ENCODE measurements at places on chromosomes 3 and 15.

DNA sequence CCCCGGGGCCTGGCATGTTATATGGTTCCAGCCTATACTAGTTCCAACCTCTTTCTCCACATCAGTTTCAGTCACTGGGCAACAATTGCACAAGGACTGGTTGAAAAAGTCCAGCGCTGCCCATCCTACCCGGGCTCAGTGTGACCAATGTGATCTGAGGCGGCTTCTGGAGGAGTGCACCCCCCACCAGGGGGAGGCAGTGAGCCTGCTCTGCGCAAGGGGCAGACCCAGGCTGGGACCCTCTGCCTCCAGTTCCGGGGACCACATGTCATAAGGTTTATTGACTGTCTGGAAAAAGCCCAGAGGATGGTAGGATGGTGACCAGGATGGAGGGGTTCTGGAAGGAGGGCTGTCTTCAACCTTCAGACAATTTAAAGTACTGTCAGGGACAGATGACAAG, 25.6 kb upstream of the NR2E3 start:
- no peak overlapping the region for H3K27ac ChIP-seq
- no peak overlapping the region for H3K4me3 ChIP-seq
- H3K4me1 ChIP-seq, result no peaks in the 10 kb centered on the region

- no peak overlapping the region for H3K4me3 ChIP-seq
- no peaks in the 10 kb centered on the region for H3K36me3 ChIP-seq
- no peak for DNase-seq
These were observed 211.6 kb downstream of the MAGI1 start for GRCh38 chr3:65827076-65827475.

DNA sequence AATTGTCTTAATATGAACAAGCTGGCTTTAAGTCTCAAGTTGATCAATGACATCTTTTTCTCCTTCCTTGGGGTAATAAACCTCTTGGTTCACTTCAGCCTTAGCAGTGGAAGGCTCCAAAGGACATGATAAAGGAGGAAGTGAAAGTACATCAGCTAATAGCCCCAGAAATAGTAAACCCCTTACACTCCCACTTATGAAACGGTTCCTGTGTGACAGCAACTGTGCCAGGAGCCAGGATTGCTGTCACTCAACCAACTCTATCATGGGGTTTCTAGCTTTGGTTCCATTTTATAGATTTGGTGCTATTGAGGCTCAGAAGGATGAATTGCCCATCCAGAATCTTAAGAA, 216.7 kb downstream of the ABHD5 start:
- no peaks in the 10 kb centered on the region for H3K36me3 ChIP-seq
- no peak overlapping the region for H3K27ac ChIP-seq
- DNase-seq, result no peak
- no peaks in the 10 kb centered on the region for H3K4me1 ChIP-seq

GRCh38 chr3:195910499-195910845, 2.1 kb upstream of the TNK2 start:
- H3K4me3 ChIP-seq, result no peak overlapping the region
- no peaks in the 10 kb centered on the region for H3K36me3 ChIP-seq
- DNase-seq, result no peak
- peaks cover 14% of the 10 kb centered on the region for H3K4me1 ChIP-seq
- no peak overlapping the region for H3K27ac ChIP-seq
- H3K27me3 ChIP-seq, result no peaks in the 10 kb centered on the region

DNA sequence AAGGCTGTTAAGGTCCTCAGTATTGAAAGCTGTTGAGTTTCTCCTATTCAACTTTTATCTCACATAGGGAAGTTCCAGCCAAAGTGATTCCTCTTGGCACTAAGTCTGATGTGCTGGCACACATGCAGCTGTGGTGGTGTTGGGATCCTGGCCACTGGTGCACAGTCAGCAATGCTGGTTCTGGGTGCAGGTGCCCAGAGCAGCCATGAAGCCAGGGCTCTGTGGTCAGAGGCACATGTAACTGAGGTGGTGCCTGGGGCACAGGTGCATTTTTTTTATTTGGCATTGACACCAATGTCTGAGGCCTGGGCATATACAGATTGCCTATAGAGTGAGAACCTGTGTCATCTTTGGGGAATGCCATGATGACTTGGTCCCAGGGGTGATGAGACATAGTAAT, 271.4 kb downstream of the POLQ start:
- DNase-seq, result no peak
- no peak overlapping the region for H3K27ac ChIP-seq
- no peaks in the 10 kb centered on the region for H3K36me3 ChIP-seq
- no peaks in the 10 kb centered on the region for H3K27me3 ChIP-seq
